ENCODE measurements at places on chromosomes 5 and 9.

DNA sequence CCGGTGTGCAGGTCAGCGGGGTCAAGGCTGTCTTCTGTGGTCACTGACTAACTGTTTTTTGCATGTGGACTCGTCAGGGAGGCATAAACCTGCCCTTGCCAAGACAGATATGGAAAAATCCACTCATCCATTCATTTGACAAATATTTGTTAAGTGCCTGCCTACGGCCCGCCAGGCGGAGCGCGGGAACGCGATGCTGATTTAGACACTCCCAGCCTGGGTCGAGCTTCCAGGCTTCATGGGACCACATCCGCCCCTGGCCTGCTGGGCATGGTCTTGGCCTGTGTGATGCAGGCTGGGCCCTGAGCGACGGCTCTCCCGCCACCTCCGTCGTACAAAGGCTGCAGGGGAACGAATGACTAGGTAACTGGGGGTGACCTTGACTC lies 18.1 kb downstream of the MYMK start:
- DNase-seq: no peak

GRCh38 chr9:89633920-89634319 lies 29.1 kb downstream of the GADD45G start:
- no peak for DNase-seq

DNA sequence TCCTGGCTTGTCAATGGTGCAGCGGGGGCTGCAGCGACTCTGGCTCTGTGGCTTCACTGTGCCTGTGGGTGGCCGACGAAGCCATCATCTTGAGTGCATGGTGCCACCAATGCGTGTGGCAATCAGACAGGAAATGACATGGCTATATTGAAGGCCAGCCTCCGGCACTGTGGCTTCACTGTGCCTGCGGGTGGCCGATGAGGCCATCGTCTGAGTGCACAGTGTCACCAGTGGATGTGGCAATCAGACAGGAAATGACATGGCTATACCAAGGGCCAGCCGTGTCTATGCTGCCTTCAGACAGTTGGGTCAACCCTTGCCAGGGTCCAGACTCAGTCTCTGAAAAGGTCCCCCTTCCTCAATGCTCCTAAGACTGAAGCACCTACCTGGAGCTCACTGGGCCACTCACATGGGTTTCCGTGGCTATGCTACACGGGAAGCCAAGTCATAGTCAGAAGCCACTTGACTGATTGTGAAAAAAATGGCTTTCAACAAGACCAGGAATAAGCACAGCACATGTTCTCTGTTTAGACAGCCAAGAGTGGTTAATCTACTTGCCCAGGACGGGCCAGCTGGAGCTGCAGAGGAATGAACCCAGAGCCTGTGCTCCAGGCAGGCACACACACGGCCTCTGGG lies 67.5 kb upstream of the S1PR3 start:
- no peak for DNase-seq

GRCh38 chr5:5140479-5141338 lies 579 bp downstream of the ADAMTS16 start:
- DNase-seq: no peak

GRCh38 chr9:120490888-120491595 lies 88.9 kb downstream of the CDK5RAP2 start:
- no peak for DNase-seq

DNA sequence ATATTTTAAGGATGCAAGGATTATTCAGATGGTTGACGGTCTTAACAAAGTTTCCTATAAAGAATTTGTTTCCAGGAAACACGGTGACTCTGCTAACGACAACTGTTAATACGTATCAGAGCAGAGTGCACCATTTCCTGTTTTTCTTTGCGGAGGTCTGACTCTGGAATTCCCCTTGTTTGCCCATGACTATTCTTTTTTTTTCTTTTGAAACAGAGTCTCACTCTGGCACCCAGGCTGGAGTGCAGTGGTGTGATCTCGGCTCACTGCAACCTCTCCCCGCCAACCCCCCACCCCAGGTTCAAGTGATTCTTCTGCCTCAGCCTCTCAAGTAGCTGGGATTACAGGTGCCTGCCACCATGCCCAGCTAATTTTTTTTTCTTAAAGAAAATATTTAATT lies 115.9 kb downstream of the CDC42SE2 start:
- DNase-seq: peak; percentile 44

DNA sequence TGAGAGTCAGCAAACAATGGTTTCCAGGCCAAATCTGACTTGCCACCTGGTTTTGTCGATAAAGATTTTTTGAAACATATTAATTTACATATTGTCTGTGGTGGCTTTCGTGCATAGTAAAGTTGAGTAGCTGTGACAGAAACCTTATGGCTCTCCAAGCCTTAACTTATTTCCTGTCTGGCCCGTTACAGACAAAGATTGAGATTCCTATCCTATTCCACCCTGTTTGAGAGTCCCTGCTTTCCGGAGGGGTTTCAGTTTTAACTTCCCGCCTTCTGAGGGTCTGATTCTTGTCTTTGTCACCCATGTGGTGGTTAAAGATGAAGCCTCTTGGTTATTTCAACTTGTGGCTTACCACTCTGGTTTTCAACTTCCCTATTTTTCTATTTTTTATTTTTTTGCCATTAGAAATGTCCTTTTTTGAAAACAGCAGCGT lies 11.4 kb downstream of the OTULIN start:
- no peak for DNase-seq

DNA sequence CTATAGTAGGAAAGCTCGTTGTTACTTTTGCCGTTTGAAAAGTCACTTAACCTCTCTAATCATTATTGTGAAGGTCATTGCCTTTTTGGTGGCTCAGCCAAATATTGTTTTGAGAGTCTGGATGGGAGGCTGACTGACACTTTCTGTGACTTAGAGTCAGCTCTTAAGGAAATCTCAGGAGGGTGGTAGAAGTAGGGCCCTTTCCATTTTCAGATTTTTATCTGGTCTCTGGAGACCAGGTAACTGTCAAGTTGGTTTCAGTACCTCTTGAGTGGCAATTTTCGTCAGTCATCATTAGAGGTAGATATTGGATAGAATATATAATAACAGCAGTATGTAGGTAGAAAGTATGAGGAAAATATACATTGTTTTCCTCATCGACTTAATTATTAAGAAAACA lies 23.3 kb downstream of the UGCG start:
- no peak for DNase-seq

GRCh38 chr5:132259069-132259851 lies 1.8 kb downstream of the PDLIM4 start:
- no peak for DNase-seq

- no peak for DNase-seq
Observed at GRCh38 chr9:86098824-86099700, at the start of gene GOLM1. GOLM1 (minus strand) TSS chr9:86099558; CDS start chr9:86079320, 20,238 bp downstream.

- DNase-seq: no peak
Observed at GRCh38 chr5:124260921-124261515, 485.4 kb downstream of the ZNF608 start.

DNA sequence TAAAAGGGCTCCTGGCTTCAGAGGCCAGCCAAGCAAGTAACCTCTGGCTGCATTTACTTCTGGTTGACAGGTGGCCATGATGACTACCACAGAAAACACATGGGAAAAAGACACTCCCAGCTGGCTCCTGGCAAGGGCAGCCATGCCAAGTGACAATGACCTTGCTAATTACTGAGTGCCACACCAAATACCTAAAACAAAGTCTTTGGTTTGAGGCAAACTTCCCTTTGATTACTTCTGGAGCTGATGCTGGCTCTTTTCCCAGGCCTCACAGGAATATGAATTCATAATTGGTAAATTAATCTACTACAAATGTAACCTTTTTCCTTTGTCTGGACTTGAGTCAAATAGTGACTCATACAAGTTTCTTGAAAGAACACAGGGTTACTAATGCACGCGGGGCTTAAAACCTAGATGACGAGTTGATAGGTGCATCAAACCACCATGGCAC lies 61.0 kb downstream of the LPAR1 start:
- DNase-seq: no peak

- no peak for DNase-seq
Observed at GRCh38 chr9:136764301-136764891, at the start of gene LCN15. LCN15 (minus strand) TSS chr9:136764518; CDS start chr9:136764488, 30 bp downstream.

- DNase-seq: no peak
Observed at GRCh38 chr5:116935561-116936162, 361.0 kb upstream of the SEMA6A start.

DNA sequence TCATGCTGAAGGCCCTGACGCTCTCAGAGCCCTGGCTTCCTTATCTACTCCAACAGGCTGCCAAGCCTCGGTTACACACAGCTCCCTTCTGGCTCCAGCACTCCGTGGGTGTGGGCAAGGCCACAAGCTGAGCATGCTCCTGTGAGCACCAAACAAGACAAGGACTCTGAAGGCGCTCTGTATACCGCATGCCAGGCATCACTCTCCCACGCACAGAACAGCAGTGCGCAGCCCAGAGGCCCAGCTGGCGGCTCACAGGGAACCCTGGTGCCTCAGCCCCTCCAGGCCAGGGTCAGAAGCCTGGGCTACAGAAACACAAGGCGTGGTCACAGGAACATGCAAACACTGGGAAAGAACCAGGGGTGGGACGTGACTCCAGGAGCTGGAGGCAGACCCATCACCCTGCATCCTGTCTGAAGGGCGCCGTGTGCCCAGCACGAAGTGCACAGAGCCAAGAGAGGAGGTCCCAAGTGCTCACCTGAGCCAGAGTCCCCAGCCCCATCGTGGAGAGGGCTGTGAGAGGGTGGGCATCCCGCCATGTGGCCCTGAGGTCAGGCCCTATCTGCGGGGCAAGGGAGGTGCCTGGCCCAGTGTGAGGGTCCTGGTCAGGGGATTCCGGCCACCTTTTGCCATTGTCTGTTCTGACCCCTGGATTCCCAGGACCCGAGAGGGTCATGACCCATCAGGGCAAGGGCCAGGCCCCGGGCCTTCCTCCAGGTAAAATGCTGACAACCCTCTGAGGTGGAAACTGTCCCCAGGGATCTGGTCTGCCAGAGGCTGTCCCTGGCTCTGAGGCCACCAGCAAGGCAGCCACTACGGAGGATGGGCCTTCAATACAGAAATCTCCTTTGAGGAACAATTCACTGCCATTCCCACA lies 54.7 kb downstream of the COL23A1 start:
- DNase-seq: no peak

- DNase-seq: no peak
Observed at GRCh38 chr5:139964266-139964993, 78.7 kb downstream of the NRG2 start.

DNA sequence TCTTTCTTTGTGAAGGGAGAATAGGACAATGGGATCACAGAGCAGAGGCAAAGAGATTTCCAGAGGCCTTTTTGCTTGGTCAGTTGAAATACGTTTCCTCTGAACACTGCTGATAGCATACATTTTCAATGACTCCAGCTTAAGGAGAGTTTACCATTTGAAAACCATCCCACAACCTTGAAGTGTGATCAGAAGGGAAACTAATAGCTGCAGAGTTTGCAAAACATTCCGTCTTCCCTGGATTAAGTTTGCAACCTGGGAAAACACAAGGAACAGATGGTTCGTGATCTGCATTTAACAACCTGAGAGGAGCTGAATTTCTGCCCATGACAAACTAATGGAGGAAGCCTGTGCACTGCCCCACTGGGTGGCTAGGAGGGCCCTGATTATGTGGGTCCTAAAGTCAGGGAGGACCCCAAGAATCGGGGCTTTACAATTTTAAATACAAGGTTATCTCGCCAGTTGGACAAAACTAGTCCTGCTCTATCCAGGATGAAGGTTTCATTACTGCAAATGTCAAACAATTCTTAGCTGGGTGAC lies 35.6 kb downstream of the MTX3 start:
- no peak for DNase-seq
